ENCODE measurements at places on chromosomes 6 and 20.

- DNase-seq = no peak
Measured at GRCh38 chr6:7445101-7445500, 55.5 kb downstream of the RIOK1 start.

GRCh38 chr6:104684911-104685415, 174.8 kb downstream of the HACE1 start:
- no peak for DNase-seq

DNA sequence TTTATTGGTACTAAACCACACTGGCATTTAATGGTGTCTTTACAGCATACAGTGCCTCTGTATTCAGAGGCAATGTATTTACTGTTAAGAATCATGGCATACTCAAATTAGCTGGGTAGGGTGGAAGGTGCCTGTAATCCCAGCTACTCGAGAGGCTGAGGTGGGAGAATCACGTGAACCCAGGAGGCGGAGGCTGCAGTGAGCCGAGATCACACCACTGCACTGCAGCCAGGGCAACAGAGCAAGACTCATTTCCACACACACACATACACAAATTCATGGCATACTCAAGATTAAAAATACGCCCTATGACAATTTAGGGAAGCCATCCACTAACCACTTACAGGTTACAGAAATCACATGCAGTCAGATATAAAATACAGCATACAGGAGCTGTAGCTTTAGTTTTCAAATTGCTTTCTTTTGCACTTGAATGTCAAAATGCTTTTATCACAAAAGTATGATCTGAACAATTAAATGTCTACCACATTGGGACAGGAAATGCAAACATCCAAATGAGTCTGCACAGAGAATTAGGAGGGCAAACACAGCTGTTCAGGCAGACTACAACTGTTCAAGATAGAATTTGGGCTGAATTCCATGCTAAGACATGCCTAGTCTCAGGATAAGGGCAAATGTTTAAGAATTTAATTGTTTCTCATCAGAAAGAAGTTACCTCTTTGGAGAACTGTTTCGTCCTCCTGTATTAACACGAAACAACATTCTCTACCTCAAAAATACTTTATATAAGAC, 36.4 kb downstream of the CSNK2A1 start:
- no peak for DNase-seq

GRCh38 chr6:86937219-86938079, at the start of gene HTR1E:
Gene HTR1E, plus strand, starts transcription at chr6:86937528. Its CDS starts 77,807 bp downstream, at chr6:87015335.
- no peak for DNase-seq

GRCh38 chr20:21053002-21053762, 53.0 kb downstream of the LINC00237 start:
- DNase-seq = no peak

- no peak for DNase-seq
Measured at GRCh38 chr6:158761746-158762145, 57.4 kb downstream of the EZR start.

DNA sequence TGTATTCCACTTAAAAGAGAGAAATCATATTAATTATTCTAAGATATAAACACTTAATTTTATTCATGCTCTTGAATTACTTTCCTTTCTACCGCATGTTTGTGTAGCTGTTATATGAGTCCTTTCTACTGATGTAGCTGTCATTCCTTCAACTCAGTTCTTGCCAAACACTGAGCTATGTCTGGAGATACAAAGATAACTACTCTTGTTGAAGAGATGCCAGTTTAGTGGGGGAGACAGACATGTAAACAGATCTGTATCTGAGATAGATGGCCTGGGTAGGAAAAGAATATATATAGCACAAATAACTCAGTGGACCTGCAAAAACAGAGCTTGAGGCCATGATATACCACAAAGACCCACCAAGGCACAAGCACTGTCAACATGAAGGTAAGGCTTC, 157.3 kb downstream of the BTBD9 start:
- DNase-seq = no peak
